Activated T-cell treated with anti-CD3 and anti-CD28 coated beads for 24 hours (primary cell): ENCODE measurements at places on chromosomes 7 and 10.

DNA sequence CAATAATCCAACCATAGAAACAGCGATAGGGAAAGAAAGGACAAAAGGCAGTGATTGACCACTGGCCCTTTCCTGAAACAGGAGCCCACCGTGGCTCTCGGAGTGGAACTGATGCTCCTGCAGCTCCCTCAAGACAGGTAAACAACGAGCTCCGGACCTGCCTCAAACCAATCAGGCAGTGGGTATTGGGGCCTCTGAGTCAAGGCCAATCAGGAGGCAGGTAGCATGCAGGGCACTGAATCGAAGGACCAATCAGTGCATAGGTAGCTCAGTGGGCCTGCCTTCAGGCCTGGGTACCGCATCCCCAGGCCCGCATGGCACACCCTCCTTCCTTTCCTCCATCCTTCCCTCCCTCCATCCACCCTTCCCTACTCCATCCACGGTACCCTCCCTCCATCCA, 425.1 kb upstream of the MGMT start:
- no peak for DNase-seq

GRCh38 chr10:1535301-1535965, 201.9 kb downstream of the ADARB2 start:
- DNase-seq: no peak

GRCh38 chr7:95989301-95989700, 216.9 kb downstream of the DYNC1I1 start:
- DNase-seq: no peak

GRCh38 chr7:91267171-91267955, 3.1 kb downstream of the FZD1 start:
- DNase-seq: no peak

DNA sequence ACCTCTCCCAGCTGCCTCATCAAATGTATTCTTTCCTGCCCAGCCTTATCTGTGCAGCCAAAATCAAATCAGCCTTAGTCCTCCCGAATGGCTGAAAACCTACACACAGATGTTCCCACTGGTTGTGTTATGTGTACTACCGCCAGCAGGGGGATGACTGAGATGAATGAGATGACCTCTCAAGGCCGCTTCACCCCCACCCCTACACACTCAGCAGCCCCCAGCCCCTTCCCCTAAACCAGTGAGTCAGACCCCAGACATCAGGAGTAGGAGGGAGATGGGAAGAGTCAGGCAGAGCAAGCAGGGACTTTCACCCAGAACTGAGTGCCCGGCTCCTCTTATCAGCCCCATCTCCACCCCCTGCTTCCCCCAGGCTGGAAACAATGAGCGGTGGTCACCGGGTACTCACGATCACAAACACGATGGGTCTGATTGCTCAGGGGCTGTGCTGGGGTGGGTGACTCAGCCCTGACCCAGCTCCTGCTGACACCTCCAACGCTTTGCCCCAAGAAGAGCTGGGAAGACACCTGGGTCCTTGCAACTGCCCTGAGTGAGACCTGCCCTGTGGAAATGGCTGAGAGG, 6.5 kb upstream of the C10orf105 start:
- peak; percentile 81 for DNase-seq

GRCh38 chr7:93866886-93867285, 23.7 kb downstream of the TFPI2 start:
- no peak for DNase-seq

GRCh38 chr10:71845410-71846405, 5.3 kb downstream of the PSAP start:
- DNase-seq: no peak

DNA sequence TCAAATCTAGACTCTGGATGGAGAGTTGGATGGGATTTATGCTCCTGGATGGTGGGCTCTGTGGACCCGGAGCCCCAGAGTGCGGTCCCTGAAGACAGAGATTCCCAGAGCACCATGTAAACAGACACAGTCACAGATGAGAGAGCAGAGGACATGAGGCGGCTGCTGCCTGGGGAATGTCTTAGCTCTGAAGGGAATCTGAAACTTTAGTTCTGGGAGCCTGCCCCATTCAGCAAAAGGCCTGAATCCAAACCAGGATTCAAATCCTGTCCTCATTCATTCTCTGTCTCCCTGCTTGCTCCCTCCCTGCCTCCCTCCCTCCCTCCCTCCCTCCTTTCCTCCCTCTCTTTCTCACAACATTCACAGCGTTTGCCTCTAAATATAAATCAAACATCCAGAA, 49.5 kb upstream of the CALD1 start:
- no peak for DNase-seq

DNA sequence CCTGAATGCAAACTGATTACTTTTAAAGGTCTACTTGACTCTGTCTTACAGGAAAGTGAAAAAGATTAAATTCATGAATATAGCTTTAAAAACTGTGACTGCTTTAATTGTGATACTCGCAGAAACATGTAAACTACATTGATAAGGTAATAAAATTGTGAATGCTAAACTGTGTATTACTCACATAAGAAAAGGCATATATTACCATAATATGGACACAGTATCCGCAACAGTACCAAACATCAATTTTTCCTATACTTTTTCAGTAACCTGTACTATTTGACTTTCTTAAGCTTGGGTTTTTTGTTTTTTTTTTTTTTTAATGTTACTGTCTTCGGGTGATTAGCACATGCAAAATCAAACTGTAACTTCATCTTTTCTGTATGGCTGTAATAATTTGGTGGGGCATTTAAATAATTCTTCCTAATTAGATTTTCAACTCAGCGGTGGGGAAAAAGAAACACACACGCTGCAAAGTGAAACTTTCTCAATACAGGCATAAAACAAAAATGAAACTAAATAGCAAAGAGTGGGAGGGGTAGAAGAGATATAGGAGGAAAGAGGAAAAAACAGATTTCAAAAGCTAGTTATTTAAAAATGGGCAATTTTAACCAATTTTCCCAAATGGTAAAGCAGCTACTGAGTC, 23.2 kb downstream of the NT5C3A start:
- DNase-seq: no peak

GRCh38 chr10:65213170-65213569, 1692.0 kb downstream of the REEP3 start:
- no peak for DNase-seq

DNA sequence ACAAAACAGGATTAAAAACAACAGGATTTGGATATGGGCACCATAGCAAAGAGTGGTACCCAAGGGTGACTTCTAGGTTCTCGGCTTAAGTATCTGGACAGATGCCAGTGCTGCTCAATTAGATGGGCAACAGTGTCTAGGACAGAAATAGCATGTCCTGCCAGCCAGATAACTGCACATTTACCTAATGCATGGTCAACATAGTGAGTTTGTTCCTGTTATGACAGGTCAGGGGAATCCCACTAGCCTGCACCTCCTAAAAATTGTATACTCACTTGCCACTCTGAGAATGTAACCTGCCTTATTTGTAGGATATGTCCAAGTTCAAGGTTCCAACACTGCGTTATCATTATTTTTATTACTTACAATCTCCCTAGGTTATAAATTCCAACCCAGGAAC, 471.7 kb downstream of the GRM8 start:
- DNase-seq: no peak
